ENCODE measurements at places on chromosomes 3 and 15.

GRCh38 chr15:97162805-97163495 is 797.6 kb upstream of the ARRDC4 start:
- DNase-seq = no peak

GRCh38 chr15:75776065-75776423 is 63.4 kb upstream of the CSPG4 start:
- DNase-seq = no peak

DNA sequence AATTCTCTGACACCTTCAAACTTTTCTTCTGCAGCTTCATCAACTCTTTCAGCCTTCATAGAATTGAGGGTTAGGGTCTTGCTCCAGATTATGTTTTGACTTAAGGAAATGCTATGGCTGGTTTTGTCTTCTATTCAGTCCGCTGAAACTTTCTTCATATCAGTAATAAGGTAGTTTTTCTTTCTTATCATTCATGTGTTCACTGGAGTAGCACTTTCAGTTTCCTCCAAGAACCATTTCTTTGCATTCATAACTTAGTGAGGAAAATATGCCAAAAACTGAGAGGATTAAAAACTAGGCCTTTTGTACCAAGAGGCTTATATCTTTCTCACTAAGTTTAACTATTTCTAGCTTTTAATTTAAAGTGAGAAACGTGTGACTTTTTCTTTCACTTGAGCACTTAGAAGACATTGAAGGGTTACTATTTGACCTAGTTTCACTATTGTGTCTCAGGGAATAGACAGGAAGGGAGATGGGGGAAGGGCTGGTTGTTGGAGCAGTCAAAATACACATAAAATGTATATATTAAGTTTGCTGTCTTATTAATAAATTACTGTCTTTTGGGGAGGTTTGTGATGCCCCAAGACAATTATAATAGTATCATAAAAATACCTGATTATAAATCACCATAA is 1110.1 kb downstream of the TBL1XR1 start:
- DNase-seq = no peak

- DNase-seq = no peak
Measured at GRCh38 chr3:157119369-157119951, 40.5 kb downstream of the CCNL1 start.

DNA sequence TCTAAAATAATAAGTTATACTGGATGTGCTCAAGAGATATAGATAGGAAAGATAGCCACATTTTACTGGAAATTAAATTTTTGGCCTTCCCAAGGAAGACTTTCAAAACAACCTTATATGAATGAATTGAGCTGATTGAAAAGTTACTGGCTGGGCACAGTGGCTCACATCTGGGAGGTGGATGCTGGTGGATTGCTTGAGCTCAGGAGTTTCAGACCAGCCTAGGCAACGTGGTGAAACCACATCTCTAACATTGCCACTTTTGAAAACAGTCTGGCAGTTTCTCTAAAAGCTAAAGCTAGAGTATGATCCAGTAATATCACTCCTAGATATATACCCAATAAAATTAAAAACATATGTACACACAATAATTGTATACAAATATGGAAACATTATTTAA is 231.4 kb upstream of the POU1F1 start:
- no peak for DNase-seq

DNA sequence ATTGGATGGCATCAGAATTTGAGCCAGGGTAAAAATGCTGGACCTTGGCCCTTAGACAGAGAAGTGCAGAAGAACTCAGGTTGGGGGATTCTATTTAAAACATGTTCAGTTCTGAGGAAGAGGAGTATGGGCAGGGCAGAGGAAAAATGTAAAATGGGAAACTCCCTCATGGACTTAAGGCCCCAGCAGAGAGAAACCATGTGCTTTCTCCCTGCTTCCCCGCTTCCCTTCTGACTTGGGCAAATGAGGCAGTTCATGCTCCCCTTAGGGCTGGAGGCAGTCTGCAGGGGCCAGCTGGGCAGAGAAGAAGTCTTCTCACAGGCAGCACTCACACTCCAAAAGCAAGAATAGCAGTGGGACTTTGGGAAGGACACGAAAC is 9.9 kb upstream of the NUDT16 start:
- DNase-seq = no peak

DNA sequence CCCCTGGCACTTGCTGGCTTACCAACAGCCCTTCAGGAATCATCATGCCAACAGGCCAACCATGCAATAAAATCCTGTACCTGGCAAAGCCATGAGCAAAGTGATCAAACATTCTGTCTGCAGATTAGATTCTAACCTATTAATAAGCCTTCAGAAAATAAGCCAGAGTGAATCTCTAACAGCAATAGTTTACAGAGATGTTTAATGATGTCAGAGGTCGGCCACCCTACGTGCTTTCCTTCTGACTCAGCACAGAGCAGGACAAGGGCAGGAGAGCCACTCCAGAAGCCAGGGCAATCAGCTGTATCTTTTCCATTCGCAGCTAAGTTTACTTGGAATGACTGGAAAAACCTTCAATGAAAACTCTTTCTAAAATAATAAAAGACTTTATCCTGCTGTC is 13.1 kb downstream of the COL8A1 start:
- no peak for DNase-seq
